ENCODE measurements at places on chromosomes 16 and 17.

DNA sequence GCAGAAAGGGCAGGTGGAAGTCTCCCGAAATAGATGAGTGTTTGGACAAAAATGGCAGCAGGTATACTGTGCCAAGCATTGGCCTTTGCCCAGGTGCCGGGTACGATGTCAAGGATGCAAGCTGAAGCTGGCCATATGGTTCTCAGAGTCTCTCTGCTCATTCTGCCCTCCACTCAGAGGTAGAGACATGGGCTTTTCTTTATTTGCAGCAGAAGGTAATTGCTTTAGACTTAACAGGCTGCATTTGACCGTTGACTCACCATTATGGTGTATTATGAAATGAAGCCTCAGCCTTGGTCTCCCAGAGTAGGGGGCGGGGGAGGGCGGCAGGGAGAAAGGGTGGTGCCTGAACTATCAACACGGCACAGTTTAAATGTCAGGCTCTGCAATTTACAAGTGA is 969.1 kb upstream of the EEF2KMT start:
- DNase-seq, result no peak

DNA sequence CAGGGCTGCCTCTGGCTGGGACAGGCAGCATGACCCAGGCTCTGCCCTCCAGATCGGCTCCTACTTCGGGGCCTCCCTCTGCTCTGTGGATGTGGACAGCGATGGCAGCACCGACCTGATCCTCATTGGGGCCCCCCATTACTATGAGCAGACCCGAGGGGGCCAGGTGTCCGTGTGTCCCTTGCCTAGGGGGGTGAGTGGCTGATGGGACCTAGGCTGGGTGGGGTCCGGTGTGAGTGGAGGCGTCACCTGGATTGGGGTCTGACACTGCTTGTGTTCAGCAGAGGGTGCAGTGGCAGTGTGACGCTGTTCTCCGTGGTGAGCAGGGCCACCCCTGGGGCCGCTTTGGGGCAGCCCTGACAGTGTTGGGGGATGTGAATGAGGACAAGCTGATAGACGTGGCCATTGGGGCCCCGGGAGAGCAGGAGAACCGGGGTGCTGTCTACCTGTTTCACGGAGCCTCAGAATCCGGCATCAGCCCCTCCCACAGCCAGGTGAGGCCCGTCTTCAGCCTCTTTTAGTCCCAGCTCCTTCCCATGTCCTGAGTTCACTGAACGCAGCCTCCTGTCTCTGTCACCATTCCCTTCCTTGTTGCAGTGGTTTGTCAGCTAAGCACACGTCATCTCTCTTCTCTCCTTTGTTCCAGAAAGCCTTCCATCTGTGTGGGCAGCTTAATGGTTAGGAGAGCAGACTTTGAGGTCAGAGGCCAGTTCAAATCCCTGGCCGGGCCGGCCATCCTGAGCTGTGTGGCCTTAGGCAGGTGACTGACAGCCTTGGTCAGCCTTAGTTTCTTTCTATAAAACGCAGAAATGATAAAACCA is 16.9 kb downstream of the COX6A2 start:
- no peak for DNase-seq

- no peak for DNase-seq
Observed at GRCh38 chr16:30668393-30668792, 10.2 kb downstream of the FBRS start.

DNA sequence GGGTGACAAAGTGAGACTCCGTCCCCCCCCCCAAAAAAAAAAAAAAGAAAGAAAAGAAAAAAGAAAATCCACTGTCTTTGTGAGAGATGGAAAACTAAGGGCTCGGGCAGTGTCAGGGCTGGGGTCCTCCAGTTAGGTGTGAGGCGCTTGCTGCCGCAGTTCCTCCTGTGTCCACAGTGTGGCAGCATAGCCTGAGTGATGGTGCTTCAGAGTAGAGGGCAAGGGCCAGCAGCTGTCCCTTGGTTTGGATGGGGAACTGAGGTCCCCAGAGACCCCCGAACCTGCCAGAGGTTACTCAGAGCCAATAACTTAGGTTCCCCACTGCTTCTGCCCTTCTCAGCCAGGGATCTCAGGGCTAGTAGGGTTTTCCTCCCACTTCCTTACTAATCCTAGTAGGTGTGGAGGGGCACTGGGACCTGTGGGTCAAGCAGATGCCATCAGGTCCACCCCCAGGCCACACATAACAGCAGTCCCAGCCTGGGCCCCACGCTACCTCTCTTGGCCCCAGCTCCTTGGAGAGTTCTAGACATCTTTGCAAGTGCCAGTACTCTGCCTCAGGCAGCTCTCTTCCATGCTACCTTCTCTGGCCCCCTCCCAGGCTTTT is 7.9 kb upstream of the LLGL1 start:
- DNase-seq, result no peak

GRCh38 chr17:29124135-29124924 is 55.9 kb downstream of the MYO18A start:
- DNase-seq, result no peak

Data from epithelial cell of proximal tubule (primary cell).